Heart left ventricle (tissue), 16 donors: ENCODE measurements at places on chromosomes 11 and 22. TPM values are rescaled to one million over a fixed set of nuclear protein-coding genes. Genes with fewer than 3 reads are reported as not detected.

Gene PGR
- total RNA-seq = 13.9 TPM

Gene OR2AG2
- total RNA-seq = not detected

Gene SLC35C1
- 6.3 TPM for total RNA-seq

Gene OR5M3
- total RNA-seq = not detected

Gene LRRC74B
- not detected for total RNA-seq

- DNase-seq = no peak
Measured at GRCh38 chr11:126864934-126865333, 135.6 kb downstream of the KIRREL3 start.

- no peak for DNase-seq
Measured at GRCh38 chr11:122686111-122686510, 30.6 kb downstream of the UBASH3B start.

DNA sequence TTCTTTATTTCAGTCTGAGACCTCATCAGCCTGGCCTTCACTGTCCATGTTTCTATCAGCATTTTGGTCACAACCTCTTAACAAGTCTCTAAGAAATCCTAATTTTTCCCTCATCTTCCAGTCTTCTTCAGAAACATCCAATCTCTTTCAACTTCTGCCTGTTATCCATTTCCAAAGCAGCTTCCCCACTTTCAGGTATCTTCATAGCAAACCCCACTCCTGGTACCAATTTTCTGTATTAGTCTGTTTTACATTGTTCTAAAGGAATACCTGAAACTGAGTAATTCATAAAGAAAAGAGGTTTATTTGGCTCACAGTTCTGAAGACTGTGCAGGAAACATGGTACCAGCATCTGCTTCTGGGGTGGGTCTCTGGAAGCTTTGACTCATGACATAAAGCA lies 8.1 kb upstream of the OR6X1 start:
- no peak for DNase-seq

- DNase-seq = no peak
Measured at GRCh38 chr22:22703715-22704114, 59.3 kb downstream of the GGTLC2 start.

GRCh38 chr11:132024587-132025295 lies 654.3 kb downstream of the NTM start:
- DNase-seq = no peak

- no peak for DNase-seq
Measured at GRCh38 chr11:111612224-111612623, 10.0 kb downstream of the SIK2 start.

DNA sequence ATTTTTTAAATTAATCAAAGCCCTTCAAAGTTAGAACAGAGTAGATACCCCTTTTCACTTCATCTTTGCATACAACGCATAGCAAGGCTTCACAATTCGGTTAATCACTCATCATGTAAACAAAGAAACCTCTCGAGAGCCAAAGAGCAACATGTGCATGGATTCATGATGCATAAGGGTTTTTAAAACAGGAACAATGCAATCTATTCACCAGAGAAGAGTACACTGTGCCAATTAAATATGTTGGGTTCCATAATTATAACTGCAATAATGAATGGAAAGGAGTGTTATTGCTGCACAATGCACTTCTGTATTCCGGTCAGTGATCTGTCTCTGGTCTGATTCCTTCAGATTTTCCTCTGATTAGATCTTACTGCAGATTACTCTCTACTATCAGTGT lies 45.3 kb downstream of the CADM1 start:
- no peak for DNase-seq

DNA sequence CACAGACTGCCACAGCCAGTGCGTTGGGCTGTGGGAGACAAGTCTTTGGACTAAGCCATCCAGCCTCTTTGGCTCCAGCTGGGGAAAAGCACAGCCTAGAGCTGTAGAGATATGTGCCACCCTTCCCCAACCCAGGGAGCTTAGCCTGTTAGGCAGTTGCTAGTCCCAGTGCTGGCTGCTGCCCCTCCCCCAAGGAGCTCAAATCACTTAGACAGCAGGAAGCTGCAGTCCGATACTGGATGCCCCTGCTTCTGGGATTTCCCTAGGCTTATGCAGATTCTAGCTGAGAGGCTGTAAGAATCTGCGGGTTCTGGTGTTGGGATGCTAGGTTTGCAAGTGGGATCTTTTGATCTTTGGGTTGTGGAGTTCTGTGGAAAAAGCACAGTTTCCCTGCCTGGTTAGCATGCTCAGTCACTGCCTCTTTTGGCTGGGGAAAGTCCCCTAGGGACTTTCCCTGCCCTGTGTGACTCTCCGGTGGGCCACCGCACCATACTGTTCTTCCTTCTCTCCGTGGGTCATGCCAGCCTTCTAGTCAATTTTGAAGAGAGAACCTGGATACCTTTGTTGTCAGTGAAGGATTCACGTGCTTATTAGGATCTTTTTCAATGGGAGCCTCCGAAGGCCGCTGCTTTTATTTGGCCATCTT lies 792.0 kb downstream of the KCNA4 start:
- no peak for DNase-seq

GRCh38 chr11:105991888-105992287 lies 30.2 kb downstream of the MSANTD4 start:
- DNase-seq = no peak
